ENCODE measurements at places on chromosomes 4 and X.

- no peak for DNase-seq
- H3K27me3 ChIP-seq: no peaks in the 10 kb centered on the region
- H3K36me3 ChIP-seq: no peaks in the 10 kb centered on the region
- no peaks in the 10 kb centered on the region for H3K4me1 ChIP-seq
These were observed 44.7 kb upstream of the BEX4 start for GRCh38 chrX:103170216-103170615.

DNA sequence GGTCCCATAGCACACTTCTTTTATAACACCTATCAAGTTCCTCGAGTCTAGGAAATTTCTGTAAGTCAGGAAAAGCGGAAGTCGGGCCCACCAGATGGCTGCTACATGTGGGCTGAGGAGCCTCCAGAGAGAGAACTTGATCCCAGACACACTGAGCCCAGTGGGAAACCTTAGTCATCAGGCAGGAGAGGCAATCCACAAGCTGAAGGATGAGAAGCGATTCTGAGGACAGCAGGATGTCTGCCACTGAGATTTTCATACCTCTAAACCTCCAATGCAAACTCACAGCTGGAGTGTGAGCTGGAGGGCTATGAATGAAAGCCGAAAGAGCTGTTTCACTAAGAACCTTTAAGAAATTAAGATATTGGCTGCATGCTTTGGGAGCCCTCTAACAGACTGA lies 52.6 kb upstream of the PDHA1 start:
- no peak overlapping the region for H3K27ac ChIP-seq
- H3K4me1 ChIP-seq: no peaks in the 10 kb centered on the region
- H3K4me3 ChIP-seq: no peak overlapping the region
- DNase-seq: no peak

- DNase-seq: no peak
- H3K27ac ChIP-seq: peak overlapping the region; percentile 60
- H3K36me3 ChIP-seq: peaks cover 3% of the 10 kb centered on the region
- peaks cover 36% of the 10 kb centered on the region for H3K4me1 ChIP-seq
- H3K4me3 ChIP-seq: no peak overlapping the region
- H3K27me3 ChIP-seq: no peaks in the 10 kb centered on the region
These were observed 112.3 kb downstream of the NYX start for GRCh38 chrX:41559235-41560052.

- peaks cover 34% of the 10 kb centered on the region for H3K27me3 ChIP-seq
- no peak overlapping the region for H3K27ac ChIP-seq
- peaks cover 14% of the 10 kb centered on the region for H3K4me1 ChIP-seq
These were observed 4.9 kb downstream of the CFAP99 start for GRCh38 chr4:2423695-2424094.

GRCh38 chrX:139388254-139388653 lies 142.3 kb upstream of the F9 start:
- no peaks in the 10 kb centered on the region for H3K4me1 ChIP-seq
- H3K27me3 ChIP-seq: no peaks in the 10 kb centered on the region
- no peak overlapping the region for H3K27ac ChIP-seq
- no peak for DNase-seq
- H3K36me3 ChIP-seq: no peaks in the 10 kb centered on the region

DNA sequence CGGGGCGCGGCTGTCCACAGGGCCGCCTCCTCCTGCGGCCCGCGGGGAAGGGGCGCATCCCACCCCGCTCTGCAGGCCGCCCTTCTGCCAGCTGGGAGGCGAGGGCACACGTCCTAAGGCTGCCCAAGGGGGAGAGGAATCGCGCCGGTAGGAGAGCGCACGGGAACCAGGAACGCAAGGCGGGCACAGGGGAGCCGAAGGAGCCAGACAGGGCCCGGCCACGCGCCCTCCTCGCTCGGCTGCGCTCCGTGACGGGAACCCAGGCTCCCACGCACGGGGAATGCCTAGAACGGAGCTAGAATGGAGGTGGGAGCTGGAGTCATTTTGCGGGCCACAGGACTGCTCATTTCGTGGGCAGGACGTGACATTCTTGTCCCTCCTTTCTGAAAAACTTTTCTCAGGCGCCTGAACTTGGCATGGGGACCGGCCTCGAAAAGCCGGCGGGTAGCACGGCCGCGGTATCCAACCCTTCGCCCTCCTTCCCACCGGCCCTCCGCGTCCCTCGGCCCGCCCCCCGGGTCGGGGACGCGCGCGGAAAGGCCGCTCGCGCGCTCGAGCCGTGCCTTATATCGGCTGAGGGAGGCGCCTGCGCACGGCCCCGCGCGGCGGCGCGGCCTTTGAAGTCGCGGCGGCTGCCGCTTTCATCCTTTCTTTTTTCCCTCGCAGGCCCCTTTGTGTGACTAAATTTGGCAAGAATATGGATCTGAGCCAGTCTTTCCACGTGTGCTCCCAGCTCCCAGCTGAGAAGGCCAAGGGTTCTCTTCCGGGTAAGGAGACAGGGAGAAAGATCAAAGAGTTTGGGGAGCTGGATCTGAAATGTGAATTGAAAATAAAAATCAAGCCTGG lies 4.2 kb upstream of the LEF1 start:
- H3K4me3 ChIP-seq: peak overlapping the region; percentile 87
- peaks cover 22% of the 10 kb centered on the region for H3K27me3 ChIP-seq
- peaks cover 45% of the 10 kb centered on the region for H3K4me1 ChIP-seq
- H3K27ac ChIP-seq: peak overlapping the region; percentile 79

- peaks cover 27% of the 10 kb centered on the region for H3K36me3 ChIP-seq
- H3K4me3 ChIP-seq: no peak overlapping the region
- no peak overlapping the region for H3K27ac ChIP-seq
- no peaks in the 10 kb centered on the region for H3K27me3 ChIP-seq
- DNase-seq: no peak
- no peaks in the 10 kb centered on the region for H3K4me1 ChIP-seq
These were observed 41.7 kb upstream of the DDX60 start for GRCh38 chr4:168360271-168360670.

- no peak for DNase-seq
- H3K36me3 ChIP-seq: no peaks in the 10 kb centered on the region
- peaks cover 12% of the 10 kb centered on the region for H3K27me3 ChIP-seq
- H3K27ac ChIP-seq: no peak overlapping the region
- no peak overlapping the region for H3K4me3 ChIP-seq
These were observed 24.4 kb upstream of the MGST2 start for GRCh38 chr4:139641218-139641617.

DNA sequence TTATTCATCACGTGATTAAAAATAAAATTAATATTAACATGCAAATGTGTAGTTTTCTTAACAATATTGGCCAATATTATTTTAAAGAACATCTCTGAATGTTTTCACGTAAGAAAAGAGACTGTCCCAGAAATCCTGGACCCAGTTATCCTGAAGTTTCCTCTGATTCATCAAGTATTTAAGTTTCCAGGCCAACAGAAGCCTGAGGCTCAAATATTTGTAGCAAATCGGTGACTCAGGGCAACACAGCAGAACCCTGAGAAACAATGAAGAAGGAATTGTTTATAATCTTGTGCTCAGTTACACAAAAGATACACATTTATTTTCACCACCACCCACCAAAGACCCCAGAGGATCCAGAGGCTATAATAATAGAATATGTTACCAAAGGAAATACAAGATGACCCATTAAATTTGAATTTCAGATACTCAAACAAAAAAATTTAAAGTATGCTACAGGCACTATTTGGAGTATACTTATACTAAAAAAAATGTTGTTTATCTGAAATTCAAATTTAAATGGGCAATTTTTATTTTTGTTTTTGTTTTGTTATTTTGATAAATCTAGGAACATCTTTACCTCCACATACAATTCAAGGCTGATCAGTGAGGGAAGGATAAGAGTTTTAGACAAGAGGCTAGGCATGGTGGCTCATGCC lies 33.9 kb upstream of the SLC7A11 start:
- H3K27me3 ChIP-seq: peaks cover 5% of the 10 kb centered on the region
- H3K4me1 ChIP-seq: no peaks in the 10 kb centered on the region
- no peaks in the 10 kb centered on the region for H3K36me3 ChIP-seq
- H3K4me3 ChIP-seq: no peak overlapping the region
- H3K27ac ChIP-seq: no peak overlapping the region
- no peak for DNase-seq

- H3K4me1 ChIP-seq: no peaks in the 10 kb centered on the region
- H3K36me3 ChIP-seq: no peaks in the 10 kb centered on the region
- no peaks in the 10 kb centered on the region for H3K27me3 ChIP-seq
- DNase-seq: no peak
These were observed 2342.1 kb downstream of the PCDH7 start for GRCh38 chr4:33062155-33062806.

GRCh38 chrX:20325786-20326388 lies 59.2 kb upstream of the RPS6KA3 start:
- H3K27ac ChIP-seq: no peak overlapping the region
- no peak for DNase-seq
- H3K36me3 ChIP-seq: no peaks in the 10 kb centered on the region
- peaks cover 7% of the 10 kb centered on the region for H3K4me1 ChIP-seq
- H3K27me3 ChIP-seq: peaks cover 7% of the 10 kb centered on the region
- no peak overlapping the region for H3K4me3 ChIP-seq

DNA sequence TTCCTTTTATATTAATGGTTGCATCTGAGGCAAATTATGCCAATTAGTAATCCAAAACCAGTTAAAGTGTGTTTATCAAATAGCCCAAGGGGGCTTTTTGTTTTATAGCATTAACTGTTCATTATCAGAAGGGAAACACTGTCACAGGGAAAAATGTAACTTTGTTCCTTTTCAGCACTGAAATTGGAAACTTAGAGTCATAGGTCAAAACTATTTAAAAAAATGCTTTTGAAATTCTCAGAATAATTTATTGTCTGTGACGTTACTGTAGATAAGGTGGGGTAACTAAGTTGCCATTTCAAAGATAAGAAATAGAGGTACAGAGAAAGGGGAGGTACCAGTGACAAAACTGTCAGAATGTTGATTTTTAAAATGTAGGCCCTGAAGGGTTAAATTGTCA lies 129.3 kb downstream of the AKAP4 start:
- H3K27me3 ChIP-seq: no peaks in the 10 kb centered on the region
- DNase-seq: no peak
- peaks cover 7% of the 10 kb centered on the region for H3K36me3 ChIP-seq
- H3K27ac ChIP-seq: no peak overlapping the region
- H3K4me3 ChIP-seq: no peak overlapping the region

DNA sequence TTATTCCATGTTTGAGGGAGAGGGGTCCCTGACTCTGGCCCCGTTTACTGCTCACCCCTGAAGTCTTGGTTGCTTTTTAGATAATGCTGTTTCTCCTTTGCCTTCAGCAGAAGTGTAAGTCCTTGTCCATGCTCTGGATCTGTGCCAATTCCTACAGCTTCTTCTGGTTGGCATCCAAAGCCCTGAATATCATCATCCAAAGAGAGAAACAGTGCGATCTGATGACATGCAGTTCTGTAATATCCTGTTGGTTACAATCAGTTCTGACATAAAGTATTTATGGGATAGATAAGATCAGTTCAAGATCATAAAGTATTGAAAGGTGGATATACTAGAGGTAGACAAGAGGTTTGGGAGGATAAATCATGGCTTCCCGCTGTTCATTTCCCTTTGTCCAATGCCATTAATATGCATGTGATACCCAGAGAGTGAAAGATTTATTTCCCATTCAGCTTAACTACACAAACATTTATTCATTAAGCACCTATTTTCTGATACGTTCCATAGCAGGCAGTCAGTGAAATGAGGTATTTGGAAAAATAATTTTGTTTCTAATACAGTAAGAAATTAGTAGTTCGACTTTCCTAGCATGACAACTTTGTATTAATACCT lies 53.2 kb upstream of the TMEM150C start:
- H3K27ac ChIP-seq: no peak overlapping the region
- H3K4me3 ChIP-seq: no peak overlapping the region
- H3K36me3 ChIP-seq: no peaks in the 10 kb centered on the region
- H3K4me1 ChIP-seq: no peaks in the 10 kb centered on the region
- DNase-seq: no peak
- no peaks in the 10 kb centered on the region for H3K27me3 ChIP-seq

DNA sequence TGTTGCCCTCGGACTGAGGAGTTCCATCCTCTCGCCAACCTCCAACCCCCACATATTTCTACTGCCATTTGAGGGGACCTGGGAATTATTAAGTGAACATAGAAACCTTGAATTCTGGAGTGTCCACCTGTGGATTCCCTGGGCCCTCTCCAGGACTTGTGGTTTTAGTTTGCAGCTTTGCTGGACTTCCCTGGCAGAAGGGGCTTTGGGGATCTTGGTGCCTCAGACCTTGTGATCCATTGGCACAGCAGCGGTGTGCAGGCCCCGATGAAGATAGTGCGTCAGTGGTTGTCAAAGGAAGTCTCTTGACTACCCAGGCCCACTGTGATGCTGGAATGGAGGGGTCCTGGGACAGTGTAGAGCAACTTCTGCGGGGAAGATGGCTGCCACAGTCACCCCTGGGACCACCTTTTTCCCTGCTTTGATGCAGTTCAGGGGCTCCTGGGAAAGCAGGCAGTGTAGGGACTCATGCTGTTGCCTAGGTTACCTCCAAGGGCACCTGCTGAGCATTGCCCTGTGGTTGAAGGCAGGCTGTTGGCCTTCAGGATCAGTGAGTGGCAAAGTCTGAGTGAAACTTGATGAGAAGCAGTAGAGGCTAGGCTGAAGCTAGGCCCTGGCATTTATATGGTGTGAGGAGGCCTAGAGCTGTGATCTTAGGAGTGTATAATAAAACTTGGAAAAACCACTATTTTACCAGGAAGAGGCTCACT lies 2.2 kb downstream of the SLC16A2 start:
- DNase-seq: no peak
- H3K4me3 ChIP-seq: no peak overlapping the region
- H3K4me1 ChIP-seq: peaks cover 3% of the 10 kb centered on the region
- peaks cover 23% of the 10 kb centered on the region for H3K27me3 ChIP-seq
- no peak overlapping the region for H3K27ac ChIP-seq
- H3K36me3 ChIP-seq: no peaks in the 10 kb centered on the region

- DNase-seq: no peak
- H3K27me3 ChIP-seq: no peaks in the 10 kb centered on the region
- no peak overlapping the region for H3K27ac ChIP-seq
- H3K4me3 ChIP-seq: no peak overlapping the region
These were observed 198.1 kb upstream of the NUDT6 start for GRCh38 chr4:123120473-123120872.

GRCh38 chr4:17770845-17771244 lies 10.6 kb downstream of the FAM184B start:
- no peaks in the 10 kb centered on the region for H3K36me3 ChIP-seq
- H3K4me3 ChIP-seq: no peak overlapping the region
- peaks cover 2% of the 10 kb centered on the region for H3K27me3 ChIP-seq
- peaks cover under 1% of the 10 kb centered on the region for H3K4me1 ChIP-seq

GRCh38 chr4:146442801-146443200 lies 78.9 kb downstream of the SLC10A7 start:
- no peak overlapping the region for H3K4me3 ChIP-seq
- no peaks in the 10 kb centered on the region for H3K27me3 ChIP-seq
- no peak for DNase-seq
- H3K27ac ChIP-seq: no peak overlapping the region
- peaks cover 4% of the 10 kb centered on the region for H3K4me1 ChIP-seq

Data from activated T-helper 2 cell treated with anti-CD3 and anti-CD28 coated beads, Interferon-gamma antibody, Interleukin-2, Interleukin-4, amounts not matched to agents 10 μg/mL and 5 μg/mL and 100 μg/mL, durations not matched to agents 14 hours and 24 hours and 36 hours (primary cell).